ENCODE measurements at places on chromosomes 12 and 14. TPM values are rescaled to one million over a fixed set of nuclear protein-coding genes. Genes with fewer than 3 reads are reported as not detected.

The PPM1H gene
- total RNA-seq: 7.6 TPM

The ESYT1 gene
- 44.4 TPM for total RNA-seq

The TAS2R50 gene
- total RNA-seq: 1.6 TPM

GRCh38 chr12:52395761-52396434 lies 10.2 kb downstream of the KRT82 start:
- DNase-seq: peak; percentile 24

DNA sequence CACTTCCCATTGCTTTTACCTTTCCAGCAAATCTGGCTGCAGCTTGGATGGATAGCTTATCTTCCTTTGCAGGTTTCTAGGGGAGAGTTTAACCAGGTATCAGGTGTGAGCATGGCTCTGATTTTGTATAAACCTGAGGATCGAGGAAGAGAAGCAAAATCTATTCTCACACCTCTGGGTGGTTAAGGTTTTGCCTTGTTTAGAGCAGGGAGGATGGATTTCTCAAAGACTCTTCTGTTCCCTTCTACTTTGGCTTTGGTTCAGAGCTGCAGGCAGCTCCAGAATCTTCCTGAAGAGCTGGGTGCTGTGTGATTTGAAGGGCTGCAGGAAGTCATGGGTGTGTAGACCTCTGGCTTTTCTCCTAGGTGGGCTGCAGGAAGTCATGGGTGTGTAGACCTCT lies 1.7 kb downstream of the JDP2 start:
- no peak for DNase-seq

GRCh38 chr14:50230701-50231474 lies 490 bp downstream of the SOS2 start:
- DNase-seq: peak; percentile 49

DNA sequence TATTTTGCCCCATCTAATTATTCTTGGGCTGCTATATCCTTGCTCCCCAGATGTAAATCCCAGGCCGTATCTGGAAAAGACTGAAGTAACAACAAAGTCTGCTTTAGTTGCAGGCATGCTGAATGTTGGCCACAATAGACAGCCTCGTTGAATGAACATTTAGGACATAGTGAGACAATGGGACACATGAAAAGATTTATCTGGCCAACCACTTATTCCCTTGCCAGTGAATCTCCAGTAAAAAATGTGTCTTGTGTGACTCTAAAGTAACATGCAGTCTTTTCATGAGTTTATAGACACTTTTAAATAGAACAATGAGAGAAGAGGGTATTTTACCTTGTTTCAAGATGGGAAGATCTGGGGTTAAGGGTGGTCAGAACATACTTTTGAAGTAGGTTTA lies 60.2 kb upstream of the STXBP6 start:
- DNase-seq: no peak

DNA sequence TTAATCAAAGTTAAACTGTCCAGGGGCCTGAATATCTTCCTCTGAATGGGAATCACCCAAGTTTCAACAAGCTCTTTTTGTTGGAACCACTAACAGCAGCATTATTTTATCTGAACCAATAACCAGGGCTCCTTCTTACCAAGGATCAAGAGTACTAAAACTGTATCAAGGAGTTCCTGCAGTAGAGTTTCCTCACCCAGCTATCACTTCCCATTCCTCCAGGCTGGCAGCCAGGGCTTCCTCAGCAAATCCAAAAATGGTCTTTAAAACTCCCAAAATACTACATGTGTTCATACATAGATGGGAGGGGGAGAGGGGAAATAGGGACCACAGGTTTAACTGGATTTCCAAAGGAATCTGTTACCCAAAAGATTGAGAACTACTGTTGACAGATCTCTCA lies 10.5 kb downstream of the FMNL3 start:
- DNase-seq: no peak

DNA sequence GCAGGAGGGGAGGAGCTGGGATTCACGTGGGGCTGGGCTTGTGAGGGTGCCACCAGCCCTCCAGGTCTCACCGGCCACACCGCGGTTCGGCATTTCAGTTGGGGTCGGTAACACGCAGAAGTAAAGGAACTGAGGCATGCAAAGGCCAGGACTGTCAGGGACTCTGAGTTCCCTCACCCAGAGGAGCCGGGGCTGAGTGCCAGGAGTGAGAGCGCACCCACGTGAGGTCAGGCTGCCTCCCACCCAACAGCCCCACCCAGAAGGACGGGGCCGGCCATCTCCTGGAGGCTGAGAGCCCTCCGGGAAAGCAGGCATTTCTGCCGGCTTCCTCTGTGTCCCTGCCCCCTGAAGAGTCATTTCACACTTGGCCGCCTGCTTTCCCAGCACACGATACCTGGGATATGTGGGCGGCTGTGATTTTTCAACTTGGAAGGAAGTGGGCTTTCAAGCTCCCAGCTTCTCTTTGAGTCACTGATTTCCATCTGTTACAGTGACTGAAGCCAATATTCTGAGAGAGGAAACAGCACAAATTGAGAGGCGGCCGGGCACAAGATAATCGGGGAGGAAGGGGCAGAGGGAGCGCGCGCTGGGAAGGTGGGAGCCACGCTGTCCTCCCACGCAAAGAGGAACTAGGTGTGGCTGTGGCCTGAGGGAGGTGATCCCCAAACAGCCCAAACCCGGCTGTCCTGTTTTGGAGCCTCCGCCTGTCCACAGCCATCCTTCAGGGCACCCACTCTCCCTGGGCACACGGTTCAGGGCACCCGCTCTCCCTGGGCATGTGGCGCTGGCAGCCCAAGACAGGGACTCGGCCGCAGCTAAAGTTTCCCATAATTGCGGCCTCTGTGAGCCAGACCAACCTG lies 19.0 kb downstream of the GALNT9 start:
- DNase-seq: no peak

GRCh38 chr12:57126061-57126460 lies 2.2 kb upstream of the LRP1 start:
- no peak for DNase-seq

- DNase-seq: no peak
These were observed 1.6 kb downstream of the GSKIP start for GRCh38 chr14:96364962-96365361.

- DNase-seq: no peak
These were observed 86.1 kb upstream of the ARHGAP5 start for GRCh38 chr14:31990926-31991572.

DNA sequence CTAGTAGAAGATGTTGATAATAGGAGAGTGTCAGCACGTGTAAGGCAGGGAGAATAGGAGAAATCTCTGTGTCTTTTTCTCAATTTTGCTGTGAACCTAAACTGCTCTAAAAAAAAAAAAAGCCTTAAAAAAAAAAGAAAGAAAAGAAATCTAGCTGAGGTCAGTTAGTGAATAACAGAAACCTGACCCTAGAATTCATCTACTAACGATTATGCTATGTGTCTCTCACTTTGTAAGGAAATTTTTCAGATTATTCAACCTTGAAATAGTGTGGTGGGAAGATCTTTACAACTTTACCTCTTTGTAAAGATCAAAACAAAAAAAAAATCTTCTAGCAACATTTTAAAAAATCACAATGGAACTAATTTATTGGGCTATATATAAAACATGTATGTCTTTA lies 995.7 kb downstream of the GALC start:
- DNase-seq: no peak

DNA sequence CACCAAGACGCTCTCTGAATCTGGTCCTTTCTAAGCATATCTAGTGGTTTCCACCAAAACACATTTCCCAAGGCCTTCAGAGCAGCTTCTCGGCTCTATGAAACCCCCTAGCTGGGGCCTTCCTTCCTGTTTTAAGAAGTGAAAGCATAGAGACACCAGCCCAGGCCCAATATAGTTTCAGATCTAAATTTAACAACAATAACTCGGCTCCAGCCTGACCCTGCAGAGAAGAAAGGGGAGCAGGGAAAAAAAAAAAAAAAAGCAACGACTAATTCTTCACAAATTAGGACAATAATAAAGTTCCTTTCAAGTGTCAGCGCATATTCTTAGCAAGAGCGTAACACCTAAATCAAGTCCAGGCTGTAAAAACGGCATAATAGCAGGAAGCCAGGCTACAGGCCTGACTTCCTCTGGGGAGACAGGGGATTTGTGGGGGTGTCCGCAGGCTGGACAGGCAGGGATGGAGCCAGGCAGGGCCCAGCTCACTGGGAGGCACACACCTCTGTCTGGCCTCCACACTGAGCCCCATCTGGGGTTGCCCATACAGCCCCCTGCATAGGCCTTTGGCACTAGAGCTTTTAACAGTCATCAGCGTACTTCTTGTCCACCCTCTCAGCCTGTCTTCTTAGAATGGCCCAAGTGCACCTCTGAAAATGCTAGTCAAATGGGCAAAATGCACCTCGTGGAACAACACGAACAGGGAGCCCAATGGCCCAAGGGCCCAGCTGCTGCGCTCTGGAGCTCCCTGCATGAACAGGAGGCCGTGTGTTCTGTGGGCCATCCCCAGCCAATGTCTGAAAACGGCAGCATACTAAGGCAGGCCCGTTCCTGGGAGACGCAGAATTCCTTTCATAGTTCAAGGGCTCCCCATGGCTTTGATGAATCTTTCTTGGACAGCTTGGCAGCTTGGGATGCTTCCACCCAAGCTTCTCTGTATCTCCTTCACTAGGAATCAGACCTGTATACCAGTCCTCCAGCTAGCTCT lies 772.9 kb downstream of the MED13L start:
- DNase-seq: no peak

- no peak for DNase-seq
These were observed 84.3 kb downstream of the TMEM30B start for GRCh38 chr14:61196792-61197191.

Data from left colon (tissue), 2 donors.